ENCODE measurements at places on chromosomes 16 and 17.

- no peak for DNase-seq
These were observed 20.1 kb downstream of the CIITA start for GRCh38 chr16:10897134-10897533.

DNA sequence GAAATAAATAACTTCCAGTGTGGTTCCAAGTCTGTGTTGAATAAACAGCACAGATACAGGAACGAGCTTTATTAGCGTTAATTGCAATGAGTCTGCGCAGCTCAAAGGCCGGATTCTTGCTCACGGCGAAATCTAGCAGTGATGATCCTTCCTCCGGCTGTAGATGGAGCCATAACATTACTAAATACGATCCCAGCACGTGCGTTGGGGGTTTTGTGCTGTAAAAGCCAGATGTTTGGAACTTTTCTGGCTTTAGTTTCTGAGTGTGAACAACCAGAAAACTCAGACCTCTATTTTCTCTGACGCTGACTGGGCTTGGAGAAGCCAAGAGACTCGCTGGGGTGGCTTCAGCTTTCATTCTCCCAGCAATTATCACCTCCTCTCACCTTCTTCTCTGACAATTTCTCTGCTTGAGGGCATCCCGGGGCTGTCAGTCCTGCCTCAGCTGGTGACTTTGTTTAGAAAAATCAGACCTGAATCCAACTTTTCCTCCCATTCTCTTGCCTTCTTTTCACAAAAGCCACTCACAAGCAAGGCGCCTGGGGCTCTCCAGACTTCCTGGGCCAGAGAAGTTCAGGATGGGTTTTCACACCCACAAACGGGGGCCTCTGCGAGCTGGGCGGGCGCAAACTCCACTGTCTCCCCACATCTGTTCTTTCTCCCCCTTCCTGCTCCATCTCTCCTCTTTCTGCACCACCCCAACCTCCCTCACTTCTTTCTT is 47.1 kb upstream of the AKTIP start:
- DNase-seq = peak; percentile 50

DNA sequence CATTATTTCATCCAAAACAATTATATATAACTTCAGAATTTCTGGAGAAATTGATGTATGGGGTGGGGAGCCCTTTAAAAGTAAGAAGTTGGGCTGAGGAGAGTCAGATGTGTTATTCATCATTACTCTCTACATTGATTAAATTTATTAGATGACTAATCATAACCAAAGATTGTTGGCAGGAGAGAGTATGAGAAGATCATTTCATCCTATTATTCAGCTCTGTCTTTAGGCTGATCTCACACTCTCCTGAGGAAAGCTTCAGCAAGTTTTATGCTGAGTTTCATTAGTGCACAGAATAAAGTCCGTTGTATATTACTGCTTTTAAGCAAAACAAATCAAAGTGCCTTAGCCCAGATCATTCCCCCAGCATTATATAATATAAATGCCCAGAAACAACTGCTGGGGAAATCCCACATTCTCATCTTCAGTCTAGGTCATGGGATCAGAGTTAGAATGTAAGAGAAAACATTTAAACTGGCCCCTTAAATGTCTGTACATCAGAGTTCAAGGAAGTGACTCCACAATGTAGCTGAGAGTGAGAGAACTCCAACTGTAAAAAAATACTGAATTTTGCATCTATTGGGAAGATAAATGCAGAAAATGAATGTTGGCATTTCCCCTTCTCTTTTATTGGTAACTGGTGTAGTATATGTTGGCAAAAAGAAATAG is 130.1 kb upstream of the HLF start:
- DNase-seq = no peak

- no peak for DNase-seq
These were observed 16.8 kb downstream of the CHP2 start for GRCh38 chr16:23771642-23772041.

GRCh38 chr16:63981639-63982038 is 1140.2 kb downstream of the CDH11 start:
- no peak for DNase-seq

- no peak for DNase-seq
These were observed 54.8 kb downstream of the VMP1 start for GRCh38 chr17:59762049-59762823.

GRCh38 chr16:67207249-67208091 is 8.5 kb downstream of the ELMO3 start:
- no peak for DNase-seq

GRCh38 chr17:75638893-75639292 is 5.7 kb downstream of the SMIM5 start:
- DNase-seq = no peak

DNA sequence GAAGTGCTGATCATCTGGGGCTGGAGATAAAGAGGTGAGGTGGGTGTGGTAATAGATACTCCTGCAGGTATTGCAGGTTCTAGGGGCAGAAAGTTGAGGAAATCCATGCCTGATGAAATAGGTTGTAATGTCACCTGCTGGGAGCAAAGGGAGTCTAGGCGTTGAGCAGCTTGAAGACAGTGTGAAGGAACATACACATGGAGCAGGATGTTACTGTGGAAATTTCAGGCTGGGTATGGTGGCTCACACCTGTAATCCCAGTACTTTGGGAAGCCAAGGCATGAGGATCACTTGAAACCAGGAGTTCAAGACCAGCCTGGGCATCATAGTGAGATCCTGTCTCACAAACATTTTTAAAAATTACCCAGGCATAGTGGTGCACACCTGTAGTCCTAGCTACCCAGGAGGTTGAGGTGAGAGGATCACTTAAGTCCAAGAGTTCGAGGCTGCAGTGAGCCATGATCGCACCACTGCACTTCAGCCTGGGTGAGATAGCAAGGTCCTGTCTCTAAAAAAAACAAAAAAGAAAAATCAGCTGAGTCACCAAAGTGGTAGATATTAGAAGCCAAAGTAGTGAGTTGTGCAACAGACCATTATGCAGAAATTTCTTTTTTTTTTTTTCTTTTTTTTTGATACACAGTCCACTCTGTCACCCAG is 9.1 kb upstream of the CRYBA1 start:
- no peak for DNase-seq

- peak; percentile 53 for DNase-seq
These were observed 28.0 kb downstream of the ZCCHC14 start for GRCh38 chr16:87464691-87465300.

DNA sequence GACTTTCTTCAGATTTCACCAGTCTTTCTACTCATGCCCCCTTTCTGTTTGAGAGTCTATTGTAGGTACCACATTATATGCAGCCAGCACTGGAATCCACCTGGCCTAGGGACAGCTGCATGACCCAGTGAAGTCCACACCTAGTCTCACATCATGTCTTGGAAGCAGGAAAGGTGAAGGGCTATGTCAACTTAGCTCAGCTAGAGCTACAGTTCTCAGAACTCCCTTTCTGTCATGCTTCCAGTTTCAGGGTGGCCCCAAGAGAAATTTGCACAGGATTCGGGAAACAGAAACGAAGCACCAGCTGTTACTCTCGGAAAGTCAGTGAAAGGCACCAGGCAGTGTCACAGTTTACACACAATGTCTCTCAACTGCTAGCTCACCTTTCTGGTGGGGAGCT is 51.6 kb upstream of the NLRP1 start:
- DNase-seq = no peak

DNA sequence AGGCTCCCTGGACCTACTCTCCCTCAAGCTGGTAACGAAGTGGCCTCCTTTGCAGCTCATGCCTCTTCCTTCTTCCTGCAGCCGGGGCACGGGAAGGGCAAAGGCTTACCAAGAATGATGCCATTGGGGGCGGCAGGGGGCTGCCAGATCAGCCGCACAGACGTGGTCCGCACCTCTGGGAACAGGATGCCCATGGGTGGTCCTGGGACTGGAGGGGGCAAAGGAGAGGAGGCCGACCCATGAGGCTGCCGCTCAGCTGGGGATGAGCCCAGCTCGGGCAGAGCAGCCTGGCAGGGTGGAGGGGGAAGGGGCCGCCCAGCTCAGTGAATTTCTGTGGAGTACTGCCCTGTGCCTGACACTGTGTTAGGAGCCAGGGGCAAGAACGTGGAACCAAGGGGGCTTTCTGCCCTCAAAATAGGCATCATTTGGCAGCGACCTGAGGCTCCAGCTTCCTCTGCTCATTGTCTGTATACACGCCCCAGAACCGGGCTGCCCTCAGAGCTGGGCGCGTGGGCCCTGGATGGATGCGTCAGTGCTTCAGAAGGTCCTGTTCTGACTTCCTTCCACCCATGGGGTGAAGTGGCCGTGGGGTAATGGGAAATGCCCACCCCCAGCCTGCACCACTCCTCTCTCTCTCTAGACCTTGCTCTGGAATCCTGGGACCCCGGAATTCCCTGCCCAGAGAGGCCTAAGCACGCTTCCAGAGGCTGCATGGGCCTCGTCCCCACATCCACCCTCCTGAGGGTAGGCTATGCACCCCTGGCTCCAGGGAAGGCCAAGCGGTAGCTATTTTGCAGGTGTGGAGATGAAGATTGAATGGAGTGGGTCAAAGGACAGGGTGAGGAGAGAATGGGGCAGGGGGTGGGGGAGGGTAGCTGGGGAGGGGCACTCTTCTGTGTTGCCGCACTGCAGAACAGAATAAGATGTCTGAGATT is 79.8 kb upstream of the CDC42EP4 start:
- no peak for DNase-seq

GRCh38 chr17:32958418-32958817 is 30.5 kb downstream of the TMEM98 start:
- no peak for DNase-seq

DNA sequence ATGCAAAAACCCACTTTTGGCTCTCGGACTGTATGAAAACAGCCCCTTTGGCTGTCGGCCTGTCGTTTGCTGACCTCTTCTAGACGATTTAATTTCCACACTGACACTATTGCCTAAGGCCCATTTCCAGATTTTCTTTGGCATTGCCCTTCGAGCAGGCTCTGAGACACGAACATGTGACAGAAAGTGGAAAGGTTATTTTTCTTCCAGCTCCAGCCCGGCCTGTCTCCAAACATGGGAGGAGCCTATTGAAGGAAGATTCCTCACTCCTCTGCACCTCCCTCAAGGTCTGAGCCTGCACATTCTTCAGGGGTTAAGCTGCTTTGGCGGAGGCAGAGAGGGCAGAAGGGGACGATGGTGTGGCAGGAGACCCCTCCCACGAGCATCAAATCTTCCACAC is 85.9 kb upstream of the FOXF1 start:
- no peak for DNase-seq

DNA sequence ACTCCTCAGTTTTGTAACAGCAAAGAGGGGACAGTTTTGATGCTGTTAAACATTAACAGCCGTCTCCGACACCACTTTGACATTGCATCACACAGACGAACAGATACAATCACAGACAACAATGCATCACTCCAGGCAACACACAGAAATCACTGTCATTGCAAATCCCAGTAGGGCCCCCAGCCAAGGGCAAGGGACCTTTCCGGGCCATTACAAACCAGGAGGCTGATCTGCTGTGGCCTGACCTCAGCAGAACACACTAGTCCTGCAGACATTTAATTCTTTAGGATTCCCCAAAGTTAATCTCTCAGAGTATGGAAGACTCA is 136.2 kb upstream of the RCVRN start:
- no peak for DNase-seq

DNA sequence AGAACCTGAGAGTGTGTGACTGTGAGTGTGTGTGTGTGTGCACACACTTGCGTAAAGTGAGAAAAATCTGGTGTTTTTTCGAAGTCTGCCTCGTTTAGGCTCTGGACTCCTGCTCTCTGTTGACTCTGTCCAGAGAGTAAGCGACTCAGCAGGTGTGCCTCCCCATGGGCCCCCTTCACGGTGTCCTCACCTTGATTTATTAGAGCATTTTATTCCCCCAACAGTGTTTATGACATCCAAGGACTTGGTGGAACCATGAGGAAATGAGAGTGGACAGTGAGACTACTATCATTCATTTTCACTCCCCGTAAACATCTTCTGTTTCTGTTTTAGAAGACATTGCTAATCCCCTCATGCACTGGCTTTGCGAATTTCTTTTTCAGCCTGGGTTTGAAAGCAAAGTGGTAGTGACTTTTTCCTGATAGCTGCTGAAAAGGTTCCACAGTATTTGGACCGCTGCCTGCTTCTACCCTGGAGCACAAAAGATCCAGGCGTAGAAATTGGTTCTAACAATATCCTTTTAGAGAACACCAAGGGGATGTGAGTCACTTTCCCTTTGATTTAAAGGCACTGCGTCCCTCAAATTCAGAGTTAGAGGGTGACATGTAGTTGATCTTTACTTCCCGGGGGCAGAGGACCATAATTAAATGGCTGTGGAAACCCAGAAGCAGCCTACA is 218.2 kb downstream of the WWOX start:
- DNase-seq = no peak

- DNase-seq = no peak
These were observed 7.9 kb upstream of the SCNN1G start for GRCh38 chr16:23174622-23175021.

DNA sequence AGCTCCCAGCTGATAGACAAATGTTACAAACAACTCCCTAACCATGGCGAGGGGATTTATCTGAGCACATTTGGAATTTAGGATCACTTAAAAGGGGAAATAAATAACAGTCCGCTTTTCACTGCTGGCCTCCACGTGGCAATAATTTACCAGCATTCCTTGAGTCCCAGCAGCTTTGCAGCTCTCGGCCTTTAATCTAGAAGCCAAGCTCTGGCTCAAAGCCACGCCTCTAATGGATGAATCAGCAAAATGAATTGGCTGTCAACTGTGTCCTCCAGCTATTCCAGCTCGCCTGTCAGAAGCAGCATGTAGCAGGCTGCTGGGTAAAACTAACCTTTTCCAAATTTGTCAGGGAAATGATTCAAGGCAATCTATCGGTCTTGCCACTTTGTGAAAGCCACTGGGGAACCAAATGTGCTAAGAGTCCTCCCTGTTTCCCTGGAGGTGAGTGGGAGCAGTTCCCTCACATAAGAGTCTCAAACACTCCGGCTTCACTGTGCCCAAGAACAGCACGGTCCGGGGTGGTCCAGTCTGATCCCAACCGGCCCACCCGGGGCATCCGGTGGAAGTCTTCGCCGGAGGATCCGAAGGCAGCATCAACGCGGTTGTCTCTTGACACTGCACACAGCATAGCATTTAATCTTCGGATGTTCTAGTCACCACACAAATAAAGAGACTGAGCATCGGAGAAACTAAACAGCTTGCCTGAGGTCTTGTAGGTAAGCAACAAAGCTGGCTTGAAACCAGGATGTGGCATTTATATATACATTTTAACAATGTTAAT is 143.3 kb downstream of the PARN start:
- no peak for DNase-seq

- DNase-seq = no peak
These were observed 10.3 kb upstream of the MED9 start for GRCh38 chr17:17466511-17466910.

GRCh38 chr16:12951392-12951791 is 50.0 kb downstream of the SHISA9 start:
- DNase-seq = no peak

GRCh38 chr17:7684851-7685532 is 2.3 kb downstream of the TP53 start:
- DNase-seq = no peak

- no peak for DNase-seq
These were observed 7.7 kb upstream of the C17orf113 start for GRCh38 chr17:42058063-42058462.

All from activated naive CD4-positive, alpha-beta T cell treated with Interleukin-2 at 50 U/mL for 16 hours (primary cell).